ENCODE measurements at places on chromosomes 11 and 22.

DNA sequence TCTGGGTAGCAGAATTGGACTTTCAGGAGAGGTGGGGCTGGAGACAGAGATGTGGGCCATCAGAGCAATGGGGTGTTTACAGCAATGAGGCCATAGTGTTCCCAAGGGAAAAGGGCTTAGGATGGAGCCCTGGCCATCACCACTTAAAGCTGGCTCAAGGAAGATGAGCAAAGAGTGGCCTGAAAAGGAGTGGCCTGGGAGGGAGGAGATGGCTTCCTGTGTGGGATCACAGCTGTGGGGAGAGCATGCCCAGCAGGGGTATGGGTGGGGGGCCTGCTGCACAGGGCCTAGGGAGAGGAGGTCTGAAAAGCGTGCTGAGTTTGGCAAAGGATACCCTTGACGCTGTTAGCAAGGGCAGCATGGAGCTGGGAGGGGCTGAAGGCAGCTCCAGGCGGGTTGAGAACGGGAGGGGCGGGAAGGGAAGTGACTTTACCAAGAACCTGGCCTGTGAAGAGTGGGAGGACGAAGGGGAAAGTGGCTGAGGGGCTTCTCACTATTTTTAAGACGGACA, 13.9 kb downstream of the LRRC32 start:
- no peak for ATAC-seq
- H3K4me3 ChIP-seq: no peak overlapping the region
- H3K4me1 ChIP-seq: no peaks in the 10 kb centered on the region
- peak overlapping the region; percentile 75 for H3K27ac ChIP-seq
- H3K36me3 ChIP-seq: no peaks in the 10 kb centered on the region

DNA sequence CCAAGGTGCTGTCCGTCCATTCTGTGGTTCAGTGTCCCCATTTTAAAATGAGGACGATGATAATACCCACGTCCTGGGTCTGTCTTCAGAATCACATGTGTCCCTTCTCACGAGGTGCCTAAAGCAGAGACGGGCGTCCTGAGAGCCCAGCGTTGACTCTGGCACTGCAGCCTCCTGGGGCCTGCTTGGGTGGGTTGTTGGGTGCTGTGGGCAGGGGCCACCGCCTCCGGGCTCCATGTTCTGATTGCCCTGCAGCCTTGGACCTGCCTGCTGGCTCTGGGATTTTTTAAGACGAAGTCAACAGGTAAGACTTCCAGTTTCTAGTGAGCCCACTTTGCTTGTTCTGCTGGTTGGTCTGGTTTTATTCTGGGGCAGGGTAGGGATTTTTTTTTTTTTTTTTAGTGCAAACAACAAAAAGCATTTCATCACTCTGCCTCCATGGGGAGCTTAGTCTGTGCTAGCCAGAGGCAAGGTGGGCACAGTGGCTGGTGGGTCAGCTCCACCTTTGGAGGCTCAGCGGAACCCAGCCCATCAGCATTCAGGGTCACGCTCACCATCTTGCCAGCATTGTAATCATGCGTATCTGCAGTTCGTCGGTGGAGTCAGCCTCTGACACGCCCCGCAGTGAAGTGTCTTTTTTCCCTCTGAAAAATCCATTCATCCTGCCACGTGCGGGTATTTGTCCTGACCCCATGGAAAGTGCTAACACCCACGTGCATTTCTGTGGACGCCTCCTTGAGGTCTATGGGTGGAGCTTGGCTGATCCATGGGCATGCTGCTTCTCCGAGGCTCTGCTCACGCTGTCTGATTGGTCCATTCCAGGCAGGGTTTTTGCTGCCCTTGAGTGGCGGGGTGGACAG, 28.3 kb downstream of the NADSYN1 start:
- no peaks in the 10 kb centered on the region for H3K4me1 ChIP-seq
- no peak overlapping the region for H3K27ac ChIP-seq
- H3K36me3 ChIP-seq: peaks cover 100% of the 10 kb centered on the region
- no peak overlapping the region for H3K4me3 ChIP-seq
- no peak for ATAC-seq
- H3K27me3 ChIP-seq: no peaks in the 10 kb centered on the region

DNA sequence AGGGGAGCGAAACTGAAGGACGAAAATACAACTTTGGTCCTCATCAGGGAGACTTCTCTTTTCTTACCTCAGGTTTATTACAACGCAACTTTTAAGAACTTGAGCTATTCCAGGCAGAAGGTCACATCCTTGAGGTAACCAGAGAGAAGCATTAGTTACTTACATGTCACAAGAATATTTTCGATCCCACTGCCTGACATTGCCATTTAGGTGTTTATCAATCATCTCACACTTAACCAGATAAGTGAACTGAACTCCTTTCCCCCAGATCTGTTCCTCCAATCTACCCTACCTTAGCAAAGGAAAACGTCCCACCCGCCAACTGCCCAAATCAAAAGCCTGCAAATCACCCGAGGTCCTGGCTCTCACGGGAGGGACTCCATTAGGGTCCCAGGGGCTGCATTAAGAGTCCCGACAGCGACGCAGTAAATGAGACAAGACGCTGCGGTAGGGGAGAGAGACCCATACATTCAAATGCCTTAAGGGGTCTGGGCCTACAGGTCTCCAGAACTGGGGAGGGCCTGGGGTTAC, 734 bp downstream of the ZNF280B start:
- no peaks in the 10 kb centered on the region for H3K36me3 ChIP-seq
- H3K27ac ChIP-seq: no peak overlapping the region
- ATAC-seq: no peak
- H3K4me1 ChIP-seq: no peaks in the 10 kb centered on the region
- peaks cover 26% of the 10 kb centered on the region for H3K27me3 ChIP-seq

DNA sequence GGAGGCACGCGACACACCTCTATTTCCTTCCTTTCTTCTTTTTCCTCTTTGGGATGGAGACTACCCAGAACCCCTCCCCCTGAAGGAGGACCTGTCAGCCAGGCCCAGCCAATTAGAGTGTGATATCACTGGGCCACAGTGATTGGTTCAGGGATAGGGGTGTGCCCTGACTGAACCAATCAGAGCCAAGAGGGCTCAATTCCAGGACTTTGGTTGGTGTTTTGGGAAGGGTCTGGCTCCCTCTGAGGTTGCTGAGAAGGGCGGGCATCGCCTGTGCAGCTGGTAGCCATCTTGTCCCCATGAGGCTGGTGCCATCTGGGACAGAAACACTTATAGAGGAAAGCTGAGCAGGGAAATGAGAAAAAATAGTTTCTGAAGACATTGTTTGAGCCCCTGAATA, 71.4 kb downstream of the CHST1 start:
- peaks cover 64% of the 10 kb centered on the region for H3K27me3 ChIP-seq
- no peak overlapping the region for H3K27ac ChIP-seq
- no peaks in the 10 kb centered on the region for H3K36me3 ChIP-seq
- no peak for ATAC-seq
- H3K4me1 ChIP-seq: no peaks in the 10 kb centered on the region

DNA sequence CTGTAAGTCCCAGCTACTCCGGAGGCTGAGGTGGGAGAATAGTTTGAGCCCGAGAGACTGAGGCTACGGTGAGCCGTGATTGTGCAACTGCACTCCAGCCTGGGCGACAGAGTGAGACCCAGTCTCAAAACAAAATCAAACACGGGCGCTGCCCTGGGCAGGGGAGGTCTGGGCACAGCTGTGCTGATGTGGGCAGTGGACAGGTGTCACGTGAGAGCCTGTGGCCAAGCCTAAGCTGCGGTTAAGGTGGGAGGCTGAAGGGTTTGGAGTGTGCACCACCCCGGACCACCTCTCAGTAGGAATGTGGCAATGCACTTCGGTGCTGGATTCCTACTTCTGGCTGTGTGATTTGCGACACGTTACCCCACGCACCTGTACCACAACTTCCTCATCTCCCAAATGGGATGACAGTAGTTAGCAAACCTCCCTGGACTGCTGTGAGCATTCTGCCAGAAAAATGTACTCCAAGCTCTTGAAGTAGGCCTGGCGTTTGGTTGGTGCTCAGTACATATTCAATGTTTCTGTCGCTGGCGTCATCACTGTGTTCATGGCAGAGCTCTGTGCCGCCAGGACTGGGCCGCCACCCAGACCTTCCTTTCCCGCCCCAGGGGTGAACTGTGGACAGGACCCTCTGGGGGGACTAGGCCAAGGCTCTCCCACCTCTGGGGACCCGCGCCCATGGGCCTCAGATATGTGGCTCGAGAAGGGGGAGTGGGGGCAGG, 807 bp upstream of the ZNF74 start:
- no peaks in the 10 kb centered on the region for H3K36me3 ChIP-seq
- no peak for ATAC-seq

DNA sequence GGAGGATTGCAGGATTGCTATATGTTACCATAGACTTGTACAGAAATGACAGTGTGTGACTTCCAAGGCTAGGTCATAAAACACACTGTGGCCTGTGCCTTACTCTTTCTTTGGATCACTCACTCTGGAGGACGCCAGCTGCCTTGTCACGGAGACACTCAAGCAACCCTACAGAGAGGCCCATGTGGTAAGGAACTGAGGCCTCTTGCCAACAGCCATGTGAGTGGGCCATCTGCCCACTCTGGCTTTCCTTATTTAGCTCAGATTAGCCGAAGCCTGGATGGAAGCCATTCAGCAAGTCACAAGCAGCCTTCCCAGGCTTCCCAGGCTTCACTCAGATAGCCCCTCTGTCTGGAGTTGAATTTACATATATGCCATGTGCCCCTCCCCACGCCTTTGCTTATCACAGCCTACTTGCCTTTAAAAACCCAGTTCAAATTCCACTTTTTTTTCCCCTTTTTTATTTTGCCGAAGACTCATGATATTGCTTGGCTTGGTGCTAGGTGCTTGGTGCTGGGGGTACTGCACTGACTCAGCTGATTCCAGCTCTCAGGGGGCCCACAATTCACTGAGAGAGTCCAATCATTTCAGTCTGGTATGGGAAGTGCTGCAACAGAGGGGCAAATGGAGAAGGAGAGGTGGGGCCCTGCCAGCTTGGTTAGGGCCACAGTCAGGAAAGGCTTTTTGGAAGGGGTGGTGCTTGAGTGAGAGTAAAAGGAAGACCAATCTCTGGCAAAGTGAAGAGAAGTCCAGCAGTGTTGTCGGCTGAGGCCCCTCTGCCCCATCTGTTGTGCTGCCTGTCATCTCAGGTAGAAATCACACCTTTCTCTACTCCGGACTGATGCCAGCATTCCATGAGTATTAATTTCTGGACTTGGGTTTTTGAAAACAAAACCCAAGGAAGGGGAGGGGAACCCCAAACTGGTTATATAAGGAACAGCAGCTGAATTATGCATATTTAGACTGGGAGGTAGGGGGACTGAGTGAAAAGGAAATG, 14.5 kb upstream of the P4HA3 start:
- ATAC-seq: peak; percentile 72
- no peak overlapping the region for H3K4me3 ChIP-seq
- H3K4me1 ChIP-seq: peaks cover 36% of the 10 kb centered on the region
